ENCODE measurements at places on chromosomes 1 and 21.

DNA sequence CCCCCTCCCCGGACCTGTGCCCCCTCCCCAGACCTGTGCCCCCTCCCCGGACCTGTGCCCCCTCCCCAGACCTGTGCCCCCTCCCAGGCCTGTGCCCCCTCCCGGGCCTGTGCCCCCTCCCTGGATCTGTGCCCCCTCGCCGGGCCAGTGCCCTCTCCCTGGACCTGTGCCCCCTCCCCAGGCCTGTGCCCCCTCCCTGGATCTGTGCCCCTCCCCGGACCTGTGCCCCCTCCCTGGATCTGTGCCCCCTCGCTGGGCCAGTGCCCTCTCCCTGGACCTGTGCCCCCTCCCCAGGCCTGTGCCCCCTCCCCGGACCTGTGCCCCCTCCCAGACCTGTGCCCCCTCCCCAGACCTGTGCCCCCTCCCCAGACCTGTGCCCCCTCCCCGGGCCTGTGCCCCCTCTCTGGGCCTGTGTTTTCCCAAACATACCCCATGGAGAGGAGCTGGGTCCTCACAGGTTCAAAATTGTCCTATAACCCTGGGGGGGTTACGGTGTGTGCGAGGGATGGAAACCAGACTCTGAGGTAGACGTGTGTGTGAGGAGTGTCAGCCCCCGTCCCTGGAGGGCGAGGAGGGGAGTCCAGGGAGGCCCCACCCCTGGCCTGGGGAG lies 47.6 kb upstream of the POFUT2 start:
- DNase-seq = no peak

- DNase-seq = no peak
Measured at GRCh38 chr1:1432951-1433803, 2.3 kb upstream of the VWA1 start.

GRCh38 chr1:60503266-60503925 lies 429.8 kb upstream of the C1orf87 start:
- no peak for DNase-seq

DNA sequence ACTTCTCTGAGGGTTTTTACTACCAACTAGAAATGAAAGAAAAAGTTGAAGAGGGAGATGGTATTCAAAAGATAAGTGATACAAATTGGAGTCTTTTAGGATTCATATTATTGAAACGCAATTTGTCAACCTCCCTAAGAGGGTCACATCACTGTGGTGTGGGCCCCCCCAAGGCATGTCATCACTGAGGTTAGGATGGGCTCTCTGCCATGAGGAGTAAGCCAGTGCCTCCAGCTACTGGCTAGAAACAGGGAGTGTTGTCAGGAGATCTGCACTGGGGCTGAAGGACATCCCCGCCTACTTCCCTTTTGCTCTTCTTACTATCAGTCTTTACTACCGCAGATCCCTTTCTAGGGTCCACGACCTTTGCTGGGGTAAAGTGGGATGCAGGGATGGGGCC lies 25.9 kb downstream of the ITSN1 start:
- DNase-seq = no peak

- no peak for DNase-seq
Measured at GRCh38 chr1:3481836-3482375, 27.4 kb downstream of the ARHGEF16 start.

DNA sequence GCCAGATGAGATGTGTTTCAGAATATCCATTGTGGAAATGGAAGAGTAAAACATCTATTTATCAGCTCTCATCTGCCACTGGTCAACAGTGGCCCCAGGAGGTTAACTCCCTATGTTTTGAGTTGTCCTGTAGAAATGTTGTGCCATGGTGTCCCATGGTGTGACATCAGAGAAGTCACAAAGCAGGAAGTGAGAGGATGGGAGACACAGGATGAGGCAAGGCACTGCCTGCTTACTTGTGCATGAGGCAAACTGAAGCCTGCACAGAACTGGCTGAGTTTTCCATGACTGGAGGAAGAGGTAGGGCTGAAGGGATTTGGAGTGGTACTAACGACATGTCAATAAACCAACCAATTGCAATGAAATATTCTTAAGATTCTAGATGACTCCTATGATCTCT lies 131.5 kb upstream of the ZNF644 start:
- no peak for DNase-seq

- DNase-seq = no peak
Measured at GRCh38 chr1:60831780-60832179, 250.6 kb upstream of the NFIA start.

DNA sequence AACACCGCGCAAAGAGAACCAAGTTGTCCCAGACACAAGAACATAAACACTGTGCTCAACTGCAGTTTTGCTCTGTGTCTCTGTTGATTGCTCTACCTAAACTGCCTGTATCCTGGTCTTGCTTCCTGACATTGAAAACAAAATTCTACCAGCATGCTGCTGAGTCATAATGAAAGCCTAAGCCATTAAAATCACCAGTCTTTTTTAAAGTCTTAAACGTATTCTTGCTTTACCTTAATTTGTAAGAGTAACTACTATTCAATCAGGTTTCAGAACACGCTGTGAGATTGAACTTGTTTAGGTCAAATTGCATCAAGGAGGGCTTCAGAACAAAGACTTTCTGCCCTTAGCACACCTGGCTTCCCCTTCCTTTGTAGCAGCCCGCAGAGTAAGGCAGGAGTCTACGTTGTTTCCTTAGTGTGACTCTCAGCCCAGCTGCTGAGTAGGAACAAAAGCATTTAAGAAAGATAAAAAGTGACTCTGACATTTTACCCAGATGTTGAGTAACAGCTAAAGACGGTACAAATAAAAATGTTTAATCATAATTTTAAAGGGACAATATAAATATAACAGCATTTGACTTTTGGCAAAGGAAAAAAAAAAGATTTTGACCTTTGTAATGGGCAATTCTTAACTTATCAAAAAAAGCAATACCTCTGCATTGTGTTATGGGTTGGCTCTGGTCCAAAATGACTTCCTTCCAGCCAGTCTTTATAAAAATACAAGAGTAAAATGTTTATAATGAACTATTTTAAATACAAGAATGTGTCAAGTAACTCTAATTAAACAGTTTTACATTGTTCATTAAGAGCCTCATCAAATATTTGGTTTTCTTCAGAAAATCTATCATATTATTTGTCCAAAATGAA lies 186.9 kb upstream of the ADGRL4 start:
- no peak for DNase-seq

GRCh38 chr1:163271535-163271934 lies 50.2 kb upstream of the NUF2 start:
- no peak for DNase-seq

DNA sequence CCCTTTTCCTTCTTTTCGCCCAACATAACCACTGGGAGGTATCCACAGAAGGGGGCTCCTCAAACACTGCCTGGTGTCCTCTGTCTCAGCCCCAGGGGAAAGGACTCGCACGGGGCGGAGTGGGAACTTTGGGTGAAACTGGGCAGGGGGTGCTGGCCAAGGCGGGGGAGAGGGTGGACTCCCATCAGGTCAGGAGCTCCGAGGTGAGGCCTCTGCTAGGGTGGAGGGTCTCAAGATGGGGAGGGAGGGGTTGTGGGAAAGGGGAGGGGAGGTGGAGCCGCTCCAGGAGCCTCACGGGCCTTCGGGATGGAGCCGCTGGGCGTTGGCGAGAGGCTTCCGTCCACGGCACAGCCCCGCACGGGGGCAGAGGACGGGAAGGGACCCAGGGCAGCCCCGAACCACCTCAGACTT lies 43.2 kb upstream of the POFUT2 start:
- no peak for DNase-seq

DNA sequence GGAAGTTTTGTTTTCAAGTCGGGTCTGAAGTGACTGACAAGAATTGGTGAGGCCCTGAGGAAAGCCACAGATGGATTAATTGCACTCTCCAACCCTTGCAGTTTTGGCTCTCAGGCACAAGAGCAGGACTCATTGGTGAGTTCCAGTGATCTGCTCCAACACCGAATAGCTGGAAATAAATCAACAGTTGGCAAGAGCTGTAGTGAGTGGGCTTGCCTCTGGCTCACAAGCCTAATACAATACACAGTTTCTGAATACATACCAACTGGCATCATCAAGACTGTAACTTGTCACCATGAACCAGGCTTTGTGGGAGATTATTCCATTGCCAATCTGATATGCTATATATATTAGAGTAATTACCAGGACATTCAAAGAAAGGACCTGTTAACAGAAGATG lies 131.6 kb downstream of the GRIK1 start:
- no peak for DNase-seq

GRCh38 chr21:32184065-32184464 lies 94.8 kb downstream of the MIS18A start:
- DNase-seq = no peak

GRCh38 chr1:97654876-97655585 lies 265.8 kb downstream of the DPYD start:
- DNase-seq = no peak

DNA sequence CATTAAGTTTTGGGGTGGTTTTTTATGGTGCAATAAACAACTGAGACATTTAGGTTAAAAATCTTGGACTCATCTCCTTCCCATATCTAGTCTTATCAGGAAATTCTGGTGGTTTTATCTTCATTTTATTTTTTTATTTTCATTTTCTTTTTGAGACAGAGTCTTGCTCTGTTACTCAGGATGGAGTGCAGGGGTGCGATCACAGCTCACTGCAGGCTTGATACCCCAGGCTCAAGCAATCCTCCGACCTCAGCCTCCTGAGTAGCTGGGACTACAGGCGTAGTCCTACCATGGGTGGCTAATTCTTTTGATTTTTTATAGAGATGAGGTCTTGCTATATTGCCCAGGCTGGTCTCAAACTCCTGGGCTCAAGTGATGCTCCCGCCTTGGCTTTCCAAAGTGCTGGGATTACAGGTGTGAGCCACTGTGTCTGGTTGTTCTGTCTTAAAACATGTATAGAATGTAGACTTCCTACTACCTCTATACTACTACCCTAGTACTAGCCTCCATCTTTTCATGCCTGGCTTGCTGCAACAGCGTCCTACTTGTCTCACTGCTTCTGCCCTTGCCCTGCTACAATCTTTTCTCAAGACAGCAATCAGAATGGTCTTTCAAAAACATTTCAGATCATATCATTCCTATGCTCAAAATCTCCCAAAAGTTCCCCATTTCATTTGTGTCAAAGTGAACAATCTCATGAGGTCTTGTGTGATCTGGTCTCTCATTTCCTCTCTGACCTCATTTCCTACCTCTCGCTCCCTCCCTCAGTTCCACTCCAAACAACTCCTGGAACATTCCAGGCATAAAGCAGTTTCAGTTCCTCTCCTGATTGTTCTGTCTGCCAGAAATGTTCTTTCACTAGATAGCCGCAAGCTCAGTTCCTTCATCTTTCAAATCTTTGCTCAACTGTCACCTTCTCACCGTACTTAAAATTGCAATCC lies 5.9 kb upstream of the FCGR2A start:
- no peak for DNase-seq

- no peak for DNase-seq
Measured at GRCh38 chr1:20724364-20725188, 6.8 kb upstream of the KIF17 start.

Data from activated T-cell treated with anti-CD3 and anti-CD28 coated beads, Interleukin-2, amount 50 U/mL, for 4 hours (primary cell).